NCI-H187 (cell line): ENCODE measurements at places on chromosomes 4 and X.

- no peak for DNase-seq
Measured at GRCh38 chr4:151331276-151332042, 6.1 kb upstream of the SH3D19 start.

DNA sequence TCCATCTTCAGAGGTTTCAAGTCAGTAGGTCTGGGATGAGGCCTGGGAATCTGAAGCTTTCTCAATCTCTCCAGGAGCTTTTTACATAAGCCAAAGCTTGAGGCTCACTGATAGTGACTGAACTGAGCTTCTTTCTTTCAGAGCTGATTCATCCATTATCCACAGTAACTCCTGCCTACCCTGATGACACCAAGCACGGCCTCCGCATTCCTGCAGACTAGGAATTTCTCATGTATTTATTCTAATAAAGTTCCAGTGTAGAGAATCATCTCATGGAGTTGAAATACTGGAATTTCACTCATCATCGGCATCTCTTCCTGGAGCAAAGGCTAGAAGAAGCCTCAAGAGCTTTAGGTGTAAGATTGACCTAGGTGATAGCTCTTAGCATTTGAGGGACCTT lies 12.1 kb upstream of the DCTD start:
- no peak for DNase-seq

DNA sequence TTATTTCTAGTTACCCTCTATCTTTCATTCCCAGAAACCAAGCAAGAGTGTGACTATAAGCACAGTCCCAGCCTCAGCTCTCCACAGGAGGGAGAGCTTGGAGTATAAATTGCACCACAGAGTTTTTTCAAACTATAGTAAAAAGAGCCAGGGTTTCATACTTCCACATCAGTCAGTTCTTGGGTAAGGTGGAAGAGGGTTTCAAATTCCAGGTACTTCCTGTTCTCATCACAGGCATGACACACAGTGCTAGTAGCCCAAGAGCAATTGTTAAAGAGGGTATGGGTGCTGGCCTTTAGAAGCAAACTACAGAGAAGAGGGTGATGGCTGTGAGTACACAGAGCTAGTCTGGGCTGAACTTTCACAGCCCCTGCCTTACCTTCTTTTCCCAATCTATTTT lies 5.7 kb upstream of the IL1RAPL1 start:
- no peak for DNase-seq

- no peak for DNase-seq
Measured at GRCh38 chr4:143486314-143486713, 27.2 kb upstream of the SMARCA5 start.

DNA sequence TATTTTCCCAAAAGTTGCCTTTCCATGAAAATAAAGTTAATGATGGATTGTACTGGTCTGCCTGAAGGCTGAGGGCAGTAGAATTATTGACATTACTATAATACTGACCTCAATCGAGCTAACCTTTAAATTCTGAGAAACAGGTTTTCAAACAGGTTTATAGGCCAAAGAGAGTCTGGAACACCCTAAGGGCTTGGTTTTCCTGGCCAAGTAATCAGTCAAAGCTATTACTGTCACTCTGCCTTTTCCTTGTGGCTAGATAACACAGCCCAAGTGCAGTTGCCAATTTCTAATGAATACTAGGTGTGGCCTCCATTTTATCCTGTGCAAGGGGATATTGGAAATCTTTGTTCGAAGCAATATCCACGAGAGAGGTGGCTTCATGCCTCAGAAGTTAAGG lies 75.2 kb downstream of the INTS12 start:
- no peak for DNase-seq

DNA sequence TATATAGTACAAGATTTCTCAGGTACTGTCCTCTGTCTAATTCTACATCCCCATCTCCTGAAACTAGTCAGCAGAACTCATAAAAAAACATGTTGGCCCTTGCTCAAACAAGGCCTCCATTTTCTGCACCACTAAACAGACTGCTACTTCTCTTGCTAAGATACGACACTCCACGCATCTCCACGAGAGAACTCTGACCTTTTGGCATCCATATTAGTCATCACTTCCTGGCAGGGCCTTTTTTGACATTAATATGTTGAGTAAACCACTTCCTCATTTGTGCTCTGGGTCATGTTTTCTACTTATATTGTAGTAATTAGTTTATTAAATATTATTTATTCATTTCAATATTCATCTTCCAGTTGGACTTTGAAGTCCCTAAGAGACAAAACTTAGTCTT lies 65.6 kb downstream of the DCAF8L1 start:
- DNase-seq: no peak

DNA sequence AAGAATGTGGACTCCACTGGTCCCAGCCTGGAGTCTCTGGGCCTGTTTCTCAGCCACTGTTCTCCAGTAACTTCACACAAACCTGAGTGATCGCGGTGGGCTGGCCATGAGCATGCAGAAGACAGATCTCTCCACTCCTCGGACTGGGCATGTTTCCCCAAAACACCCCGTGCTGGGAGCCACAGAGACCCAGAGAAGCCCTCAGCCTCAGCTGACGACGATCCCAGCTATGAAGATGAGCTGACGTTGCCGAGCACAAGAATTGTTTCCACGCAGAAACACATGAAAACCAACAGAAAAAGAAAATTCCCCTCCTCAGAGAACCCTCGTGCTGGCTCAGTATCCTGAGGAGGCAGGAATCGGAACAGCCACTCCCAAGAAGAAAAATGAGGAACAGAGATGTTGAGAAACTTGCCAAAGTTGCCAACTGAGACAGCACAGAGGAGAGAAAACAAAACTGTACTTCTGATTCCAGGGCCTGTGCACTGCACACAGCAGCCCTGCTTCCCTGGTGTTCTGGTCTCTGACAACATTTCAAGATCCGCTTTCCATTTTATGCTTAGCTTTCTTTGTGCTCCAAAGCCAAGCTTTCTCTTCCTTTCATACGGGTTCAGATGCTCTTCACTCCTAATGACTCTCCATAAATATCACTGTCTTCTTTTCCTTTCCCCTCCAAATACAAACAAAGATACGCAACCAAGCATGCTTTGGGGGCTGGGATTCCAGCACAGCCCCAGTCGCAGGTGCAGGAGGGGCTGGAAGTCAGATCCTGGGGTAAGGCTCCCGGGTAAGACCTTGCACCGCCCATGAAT lies 81.4 kb downstream of the IRF2 start:
- DNase-seq: no peak

GRCh38 chrX:154731881-154732280 lies 19.0 kb downstream of the GAB3 start:
- DNase-seq: no peak

DNA sequence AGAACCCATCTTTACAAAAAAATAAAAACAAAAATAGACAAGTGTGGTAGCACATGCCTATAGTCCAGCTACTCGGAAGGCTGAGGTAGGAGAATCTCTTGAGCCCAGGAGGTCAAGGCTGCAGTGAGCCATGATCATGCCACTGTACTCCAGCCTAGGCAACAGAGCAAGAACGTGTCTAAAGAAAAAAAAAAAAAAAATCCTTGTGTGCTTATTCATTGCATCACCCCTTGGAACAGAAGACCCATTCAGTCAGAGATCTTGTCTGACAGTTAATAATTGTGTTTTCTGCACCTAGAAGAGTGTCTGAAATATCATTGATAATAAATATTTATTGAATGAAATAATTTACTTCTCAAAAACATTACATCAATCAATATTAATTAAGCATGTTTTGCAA lies 97.4 kb upstream of the TBL1X start:
- no peak for DNase-seq

GRCh38 chrX:130184857-130185256 lies 13.1 kb downstream of the RAB33A start:
- no peak for DNase-seq

DNA sequence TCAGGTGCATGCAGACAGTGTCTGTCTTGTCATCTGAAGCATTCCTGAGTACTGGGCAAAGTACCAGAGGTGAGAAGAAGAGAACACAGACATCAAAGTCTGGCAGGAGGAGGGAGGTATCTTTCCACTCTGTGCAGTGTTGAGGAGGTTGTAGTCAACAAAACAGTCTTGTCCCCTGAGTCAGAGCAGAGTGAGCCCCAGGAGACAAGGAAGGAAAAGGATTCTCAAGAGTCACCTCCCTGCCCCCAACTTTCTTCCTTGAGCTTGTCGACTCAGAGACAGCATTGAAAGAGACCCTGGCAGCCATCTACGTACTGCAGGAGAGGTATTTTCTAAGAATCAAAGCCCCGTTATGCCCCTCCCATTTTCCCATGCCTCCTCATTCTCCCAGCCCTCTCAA lies 4.4 kb upstream of the SRPX start:
- DNase-seq: no peak
